ENCODE measurements at places on chromosomes 6 and 20. TPM values are rescaled to one million over a fixed set of nuclear protein-coding genes. Genes with fewer than 3 reads are reported as not detected.
A peak's percentile ranks its signal among the peaks of the same experiment; 100 is the strongest.

DNA sequence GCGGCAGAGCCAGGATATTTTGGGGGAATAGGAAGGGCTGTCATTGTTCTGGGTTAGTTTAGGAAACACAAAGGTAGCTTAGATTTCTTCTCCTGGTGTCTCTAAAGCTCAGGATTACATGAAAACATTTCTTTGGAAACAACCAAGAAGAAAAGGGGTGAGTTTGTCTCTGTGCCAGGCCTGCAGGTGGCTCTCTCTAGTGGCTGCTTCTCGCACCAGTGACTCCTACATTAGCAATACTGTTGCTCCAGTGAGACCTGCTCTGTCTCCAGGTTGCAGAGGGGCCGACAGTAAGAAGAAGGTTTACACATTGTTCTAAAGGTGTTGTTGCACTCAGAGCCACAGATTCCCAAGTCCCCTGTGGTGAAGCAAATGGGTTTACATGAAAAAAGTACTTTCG lies 104.6 kb upstream of the GLP1R start:
- no peak for DNase-seq

DNA sequence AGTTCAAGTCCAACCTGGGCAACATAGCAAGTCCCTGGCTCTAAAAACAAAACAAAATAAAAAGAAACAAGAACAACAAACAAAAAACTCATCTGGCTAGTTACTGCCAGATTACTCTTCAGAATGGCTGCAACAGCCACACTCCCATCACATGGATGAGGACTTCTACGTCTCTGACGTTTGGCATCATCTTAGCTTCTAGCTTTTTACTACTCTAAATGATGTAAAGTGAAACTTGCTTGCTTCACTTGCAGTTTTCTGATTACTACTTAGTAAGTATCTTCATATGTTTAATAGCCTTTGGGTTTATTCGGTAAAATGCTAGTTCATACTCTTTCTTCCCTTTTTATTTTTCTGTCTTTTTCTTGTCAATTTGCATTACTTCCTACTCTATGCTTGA lies 161.1 kb upstream of the CARMIL1 start:
- no peak for DNase-seq

GRCh38 chr6:105769987-105770386 lies 316.1 kb upstream of the PRDM1 start:
- DNase-seq = peak; percentile 46

GRCh38 chr20:49247792-49248191 lies 28.6 kb downstream of the DDX27 start:
- peak; percentile 33 for DNase-seq

DNA sequence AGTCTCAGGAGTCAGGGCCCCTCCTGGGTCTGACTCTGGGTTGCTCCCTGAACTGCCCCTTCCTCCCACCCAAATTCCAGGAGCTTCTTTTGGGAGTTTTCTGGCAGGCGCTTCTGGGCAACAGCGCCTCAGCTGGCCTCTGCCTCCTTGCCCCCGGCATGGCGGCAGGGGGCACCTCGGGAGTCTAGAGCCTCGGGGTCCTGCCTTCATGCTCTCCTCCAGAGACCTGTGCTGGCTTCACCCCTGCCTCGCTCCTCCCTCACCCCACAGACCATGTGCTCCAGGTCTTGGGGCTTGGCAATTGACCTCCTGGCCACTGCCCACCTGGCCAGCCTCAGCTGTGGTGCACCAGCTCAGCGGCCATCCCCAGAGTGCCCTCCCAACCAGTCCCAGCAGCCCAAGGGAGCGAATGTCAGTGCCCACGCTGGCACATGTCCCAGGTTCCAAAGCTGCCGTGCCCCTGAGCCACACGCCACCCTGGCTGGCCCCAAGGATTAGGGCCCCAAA lies 43.4 kb downstream of the SRC start:
- no peak for DNase-seq

GRCh38 chr20:47320990-47321805 lies 35.3 kb downstream of the ZMYND8 start:
- no peak for DNase-seq

GRCh38 chr6:152034631-152035030 lies 227.1 kb downstream of the ESR1 start:
- DNase-seq = no peak

DNA sequence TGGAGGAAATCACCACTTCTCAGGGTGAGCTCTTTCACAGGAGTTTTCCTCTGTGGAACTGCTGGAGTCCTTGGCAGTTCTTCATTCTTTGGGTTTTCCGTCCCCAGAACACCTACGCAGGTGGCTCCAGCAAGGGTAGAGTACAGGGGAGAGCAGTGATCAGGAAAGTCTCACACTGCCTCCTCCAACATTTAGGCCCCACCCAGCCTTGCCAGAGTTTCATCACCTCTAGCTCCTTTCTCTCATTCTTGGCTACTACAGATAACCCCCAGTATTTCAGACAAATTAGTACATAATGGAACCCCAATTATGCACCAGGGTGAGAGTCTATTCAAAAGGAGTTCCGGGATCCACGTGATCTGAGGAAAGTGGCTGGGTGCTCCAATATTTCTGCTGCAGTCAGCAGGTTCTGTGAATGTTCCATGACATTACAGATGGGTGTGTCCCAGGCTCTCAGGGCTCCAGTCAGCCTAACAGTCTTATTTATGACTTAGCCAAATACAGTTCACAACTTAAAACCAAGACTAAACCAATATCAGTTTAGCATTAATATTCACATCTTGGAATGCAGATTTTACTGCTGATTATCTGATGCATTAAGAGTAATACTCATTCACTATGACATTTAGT lies 44.6 kb downstream of the GPR63 start:
- DNase-seq = no peak

- no peak for DNase-seq
Measured at GRCh38 chr20:9500121-9500520, 14.3 kb upstream of the LAMP5 start.

The HLA-DRB5 gene
- total RNA-seq = not detected

The PPP1R14C gene
- total RNA-seq = 3.3 TPM

The WFDC2 gene
- total RNA-seq = not detected

The CGA gene
- total RNA-seq = not detected

The GPLD1 gene
- not detected for total RNA-seq

All from MG63 (cell line).